Naive thymus-derived CD4-positive, alpha-beta T cell (primary cell): ENCODE measurements at places on chromosomes 5 and 9.

DNA sequence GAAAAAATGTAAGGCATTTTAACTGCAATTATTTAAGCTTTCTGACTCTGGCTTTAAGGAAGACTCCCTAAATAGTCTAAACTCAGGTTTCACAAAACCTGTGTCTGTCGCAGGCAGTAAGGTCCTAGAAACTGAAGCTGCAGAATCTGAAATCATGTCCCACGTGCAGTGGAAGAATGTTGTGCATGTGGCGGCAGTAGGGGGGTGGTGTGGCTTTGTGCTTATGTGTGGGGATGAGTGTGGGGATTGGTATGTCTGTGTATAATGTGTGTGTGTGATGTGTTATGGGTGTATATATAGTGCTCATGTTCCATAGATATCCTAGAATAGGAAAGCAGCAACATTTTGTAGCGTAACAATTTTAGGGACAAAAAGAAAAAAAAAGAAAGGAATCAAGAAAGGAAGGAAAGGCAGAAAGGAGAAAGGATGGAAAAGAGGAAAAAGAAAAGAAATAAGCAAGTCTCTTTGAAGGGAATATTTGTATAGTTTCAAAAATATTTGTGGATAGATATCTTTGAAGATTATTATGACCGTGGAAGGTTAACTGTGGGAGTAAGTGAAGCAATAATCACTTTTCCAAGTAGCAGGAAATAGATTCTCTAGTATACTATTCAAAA is 6.6 kb downstream of the ANKDD1B start:
- no peak overlapping the region for H3K27ac ChIP-seq
- H3K36me3 ChIP-seq: no peaks in the 10 kb centered on the region
- no peak overlapping the region for H3K4me3 ChIP-seq
- DNase-seq: no peak
- H3K4me1 ChIP-seq: no peaks in the 10 kb centered on the region
- no peaks in the 10 kb centered on the region for H3K27me3 ChIP-seq

DNA sequence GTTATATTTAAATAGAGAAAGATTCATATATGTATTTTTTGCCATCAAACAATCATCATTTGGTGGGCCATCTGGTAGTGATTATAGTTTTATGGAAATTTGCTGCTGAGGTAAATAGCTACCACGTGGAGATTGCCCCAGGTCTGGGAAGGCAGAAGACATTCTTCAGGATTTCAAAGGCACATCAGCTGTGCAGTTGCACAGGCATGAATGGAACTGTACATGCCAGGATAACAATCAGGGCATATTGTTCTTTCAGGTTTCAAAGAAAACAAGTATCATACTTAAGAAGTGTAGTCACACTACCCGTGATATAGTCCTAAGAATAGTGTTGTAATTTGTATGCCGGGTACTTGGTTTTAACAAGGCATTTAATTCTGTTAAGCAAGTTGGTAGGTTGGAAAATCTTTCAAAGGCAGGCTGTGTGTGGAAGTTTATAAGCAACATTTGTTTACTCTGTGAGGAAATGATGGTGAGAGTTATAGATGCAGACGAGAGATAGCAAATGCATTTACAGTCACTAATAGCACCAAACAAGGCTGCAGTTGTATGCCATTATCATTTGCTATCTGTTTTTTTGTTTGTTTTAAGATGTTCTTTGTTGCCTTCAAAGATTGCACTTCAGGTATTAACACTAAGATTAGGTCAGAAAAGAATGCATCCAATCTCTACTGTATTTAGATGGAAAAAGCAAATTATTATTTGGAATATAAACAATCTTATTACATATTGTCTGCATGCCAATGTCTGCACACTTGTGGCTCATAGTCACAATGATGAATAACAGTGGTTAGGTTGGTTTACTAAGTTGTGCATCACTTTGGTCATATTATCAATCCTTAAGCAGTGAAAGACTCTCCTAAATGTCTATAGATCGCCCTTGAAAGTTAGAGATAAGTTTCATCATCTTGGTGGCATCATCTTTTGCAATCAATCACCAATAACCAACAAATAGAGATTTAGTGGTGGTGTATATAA is 55.3 kb downstream of the RPS23 start:
- no peak overlapping the region for H3K27ac ChIP-seq
- no peaks in the 10 kb centered on the region for H3K27me3 ChIP-seq
- no peak for DNase-seq
- H3K36me3 ChIP-seq: no peaks in the 10 kb centered on the region
- no peak overlapping the region for H3K4me3 ChIP-seq

DNA sequence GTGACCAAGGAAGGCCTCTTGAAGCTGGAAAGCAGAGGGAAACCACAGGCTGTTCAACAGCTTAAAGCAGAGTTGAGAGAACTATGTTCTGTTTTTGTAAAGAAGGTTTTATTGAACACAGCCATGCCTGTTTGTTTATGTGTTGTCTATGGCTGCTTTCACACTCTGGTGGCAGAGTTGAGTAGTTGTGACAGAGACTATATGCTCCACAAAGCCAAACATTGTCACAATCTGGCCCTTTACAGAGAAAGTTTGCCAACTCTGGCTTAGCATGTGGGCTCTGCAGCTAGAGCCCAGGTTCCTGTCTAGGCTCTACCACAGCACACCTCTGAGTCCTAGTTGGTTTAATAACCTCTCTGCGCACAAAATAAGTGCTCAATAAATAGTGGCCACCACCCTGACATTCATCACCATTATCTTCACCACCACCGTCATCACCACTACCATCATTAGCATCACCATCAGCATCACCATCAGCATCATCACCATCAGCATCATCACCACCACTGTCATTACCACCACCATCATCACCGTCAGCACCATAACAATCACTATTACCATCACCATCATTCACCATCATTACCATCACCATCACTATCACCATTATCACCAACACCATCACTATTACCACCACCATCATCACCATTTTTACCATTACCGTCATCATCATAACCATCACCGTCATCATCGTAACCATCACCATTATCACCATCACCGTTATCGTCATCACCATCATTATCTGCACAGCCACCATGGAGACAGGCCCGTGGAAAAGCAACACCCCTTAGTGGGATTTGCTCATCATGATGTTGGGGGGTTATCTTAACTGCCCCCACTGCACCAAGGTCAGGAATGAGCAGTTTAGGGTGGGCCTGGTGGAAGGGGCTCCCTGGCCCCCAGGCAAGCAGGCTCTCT is 18.3 kb downstream of the AKNA start:
- peaks cover 96% of the 10 kb centered on the region for H3K4me1 ChIP-seq
- H3K27me3 ChIP-seq: no peaks in the 10 kb centered on the region
- peaks cover 19% of the 10 kb centered on the region for H3K36me3 ChIP-seq
- peak overlapping the region; percentile 70 for H3K27ac ChIP-seq
- no peak for DNase-seq

GRCh38 chr9:81588148-81588871 is 101.0 kb downstream of the TLE1 start:
- H3K4me3 ChIP-seq: no peak overlapping the region
- H3K4me1 ChIP-seq: no peaks in the 10 kb centered on the region
- no peak for DNase-seq
- H3K36me3 ChIP-seq: no peaks in the 10 kb centered on the region
- H3K27ac ChIP-seq: no peak overlapping the region

- H3K36me3 ChIP-seq: no peaks in the 10 kb centered on the region
- DNase-seq: no peak
- no peak overlapping the region for H3K4me3 ChIP-seq
Observed at GRCh38 chr9:95044731-95045508, 272.6 kb downstream of the FANCC start.
